Activated naive CD8-positive, alpha-beta T cell treated with anti-CD3 and anti-CD28 coated beads, Interleukin-2, amount 50 U/mL, for 24 hours (primary cell): ENCODE measurements at places on chromosomes 5 and 9.

DNA sequence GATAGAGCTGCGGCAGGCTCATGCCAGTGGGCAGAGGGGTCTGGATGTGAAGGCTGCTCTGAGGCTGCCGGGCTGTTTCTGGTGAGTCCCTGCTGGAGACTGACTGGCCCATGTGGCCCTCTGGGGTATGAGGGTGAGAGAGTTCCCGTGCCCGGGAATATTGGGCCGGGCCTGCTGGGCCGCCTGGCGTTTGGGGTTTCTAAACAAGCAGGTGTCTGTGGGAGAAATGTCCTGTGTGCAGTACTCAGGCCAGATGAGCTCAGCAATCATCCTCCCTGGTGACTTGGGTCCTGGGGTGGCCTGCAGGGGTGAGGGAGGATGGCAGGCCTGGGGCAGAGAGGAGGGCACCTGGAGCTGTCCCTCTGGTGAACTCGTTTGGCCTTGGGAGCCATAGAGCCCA, 74.9 kb downstream of the MACROH2A1 start:
- no peak for DNase-seq

DNA sequence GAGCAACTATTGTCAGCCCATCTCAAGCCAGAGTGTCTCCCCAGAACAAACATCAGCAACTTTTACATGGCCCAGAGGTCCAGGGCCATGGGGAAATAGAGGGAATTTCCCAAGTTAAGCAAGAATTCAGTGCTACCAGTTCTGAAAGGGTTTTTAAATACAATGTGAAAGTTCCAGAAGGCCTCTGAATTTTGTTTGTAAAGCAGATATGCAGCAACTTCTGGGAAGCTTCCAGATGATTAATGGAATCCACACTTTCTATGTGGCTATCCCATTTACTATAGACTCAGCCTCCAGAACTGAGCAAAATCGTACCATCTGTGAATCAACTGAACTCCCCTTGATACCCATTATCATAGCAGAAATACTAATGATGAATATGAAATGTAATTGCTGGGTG, 93.8 kb downstream of the FEM1C start:
- DNase-seq: no peak

DNA sequence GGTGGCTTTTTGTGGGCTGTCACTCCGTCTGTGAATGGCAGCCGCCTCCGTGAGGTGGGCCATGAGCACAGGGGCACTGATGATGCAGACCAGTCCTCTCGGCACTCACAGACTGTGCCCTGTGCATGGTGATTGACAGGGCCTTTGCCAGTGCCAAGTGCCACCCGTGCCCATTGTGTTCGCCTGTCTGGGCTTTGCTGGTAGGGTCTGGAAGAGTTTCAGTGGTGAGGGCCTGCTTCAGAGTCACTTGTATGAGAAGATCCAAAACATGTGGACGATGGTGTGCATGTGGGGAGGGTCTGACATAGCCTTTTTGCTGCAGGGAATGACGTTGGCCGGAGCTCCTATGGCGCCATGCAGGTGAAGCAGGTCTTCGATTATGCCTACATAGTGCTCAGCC, 34.9 kb downstream of the TENT4A start:
- DNase-seq: no peak

GRCh38 chr5:103842936-103843335, 280.3 kb upstream of the NUDT12 start:
- no peak for DNase-seq

DNA sequence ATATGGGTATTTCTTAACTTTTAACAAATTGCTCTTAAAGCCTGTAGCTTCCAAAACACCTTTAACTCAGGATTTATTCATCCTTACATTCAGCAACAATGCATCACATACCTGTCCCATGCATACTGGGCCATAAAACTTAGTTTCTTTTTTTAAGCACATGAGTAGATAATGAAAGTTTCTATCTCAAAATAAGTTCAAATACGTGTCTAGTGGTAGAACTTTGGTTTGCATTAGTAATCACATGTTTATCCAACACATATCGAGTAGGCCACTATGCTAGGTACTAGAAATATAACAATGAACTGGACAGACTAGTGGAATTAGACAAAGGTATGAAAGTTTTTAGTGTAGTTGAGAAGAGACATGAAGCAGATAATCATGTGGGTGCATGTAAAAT, 99.6 kb downstream of the DOCK2 start:
- DNase-seq: no peak

GRCh38 chr9:113355040-113355596, 5.8 kb downstream of the BSPRY start:
- no peak for DNase-seq

GRCh38 chr5:13943676-13944075, 812 bp downstream of the DNAH5 start:
- DNase-seq: no peak

DNA sequence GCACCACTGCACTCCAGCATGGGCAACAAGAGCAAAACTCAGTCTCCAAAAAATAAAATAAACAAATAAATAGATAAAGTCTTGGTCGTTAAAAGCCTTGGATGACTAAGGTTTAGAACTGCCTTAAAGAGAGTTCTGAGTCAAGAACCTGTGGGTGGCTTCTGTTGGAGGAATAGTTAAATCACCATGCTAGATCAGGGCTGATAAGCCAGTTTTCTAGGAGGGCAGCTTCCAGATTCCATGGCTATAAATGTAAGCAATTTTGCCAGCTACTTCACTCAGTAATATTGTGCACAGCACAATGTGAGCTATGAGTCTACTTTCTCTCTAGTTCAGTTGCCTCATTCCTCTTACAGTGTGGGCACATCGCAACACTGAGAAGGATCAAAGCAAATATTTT, 242.1 kb upstream of the NUDT12 start:
- DNase-seq: no peak

- no peak for DNase-seq
Observed at GRCh38 chr9:117926031-117926658, 221.9 kb downstream of the TLR4 start.
